Epithelial cell of esophagus (primary cell): ENCODE measurements at places on chromosomes 2 and 18.

GRCh38 chr2:188272121-188272520 is 19.6 kb upstream of the GULP1 start:
- DNase-seq = peak; percentile 56

- DNase-seq = no peak
Measured at GRCh38 chr2:224572338-224572737, 12.8 kb downstream of the CUL3 start.

DNA sequence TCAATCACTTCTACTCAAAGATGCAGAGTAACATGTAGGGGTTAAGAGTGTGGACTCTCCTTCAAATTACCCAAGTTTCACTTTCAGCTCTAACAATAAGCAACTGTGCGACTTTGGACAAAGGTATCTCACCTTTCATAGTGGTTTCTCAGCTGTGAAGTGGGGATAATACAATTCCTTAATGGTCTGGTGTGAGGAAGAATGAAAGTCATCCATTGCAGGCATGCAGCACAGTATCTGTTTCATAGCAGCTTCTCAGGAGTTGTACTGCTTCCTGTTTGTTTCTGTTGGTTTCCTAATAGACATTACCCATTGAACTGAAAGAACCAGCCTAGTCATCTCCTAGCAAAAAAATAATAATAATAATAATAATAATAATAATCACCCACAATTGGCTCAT is 74.4 kb downstream of the DDX18 start:
- DNase-seq = no peak

GRCh38 chr18:76544511-76545345 is 49.7 kb upstream of the ZNF516 start:
- peak; percentile 32 for DNase-seq

- DNase-seq = peak; percentile 14
Measured at GRCh38 chr18:12599966-12600365, 57.9 kb downstream of the SPIRE1 start.

- no peak for DNase-seq
Measured at GRCh38 chr2:53448591-53448990, 319.0 kb upstream of the CHAC2 start.

GRCh38 chr2:28869494-28870145 is 489 bp downstream of the TRMT61B start:
- DNase-seq = peak; percentile 0

GRCh38 chr18:60508108-60508507 is 135.5 kb upstream of the MC4R start:
- DNase-seq = no peak

DNA sequence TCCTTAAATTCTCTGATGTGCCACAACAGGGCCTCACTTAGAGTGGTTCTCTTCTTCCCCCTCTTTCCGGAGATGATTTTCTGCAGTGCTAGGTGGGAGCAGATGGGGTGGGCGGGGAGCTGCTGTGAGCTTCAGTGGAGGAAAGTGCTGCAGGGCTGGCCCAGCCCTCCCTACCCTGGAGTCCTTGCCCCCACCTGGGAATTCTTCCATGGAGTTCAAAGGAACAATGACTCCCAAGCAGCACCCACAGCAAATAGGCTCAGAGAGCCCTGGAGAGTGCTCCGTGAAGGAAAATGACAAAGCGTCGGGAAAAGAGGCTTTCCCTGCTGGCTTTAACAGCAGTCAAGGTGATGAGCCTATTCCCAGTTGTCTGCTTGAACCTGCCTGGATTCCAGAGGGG is 28.8 kb downstream of the LOXHD1 start:
- no peak for DNase-seq

DNA sequence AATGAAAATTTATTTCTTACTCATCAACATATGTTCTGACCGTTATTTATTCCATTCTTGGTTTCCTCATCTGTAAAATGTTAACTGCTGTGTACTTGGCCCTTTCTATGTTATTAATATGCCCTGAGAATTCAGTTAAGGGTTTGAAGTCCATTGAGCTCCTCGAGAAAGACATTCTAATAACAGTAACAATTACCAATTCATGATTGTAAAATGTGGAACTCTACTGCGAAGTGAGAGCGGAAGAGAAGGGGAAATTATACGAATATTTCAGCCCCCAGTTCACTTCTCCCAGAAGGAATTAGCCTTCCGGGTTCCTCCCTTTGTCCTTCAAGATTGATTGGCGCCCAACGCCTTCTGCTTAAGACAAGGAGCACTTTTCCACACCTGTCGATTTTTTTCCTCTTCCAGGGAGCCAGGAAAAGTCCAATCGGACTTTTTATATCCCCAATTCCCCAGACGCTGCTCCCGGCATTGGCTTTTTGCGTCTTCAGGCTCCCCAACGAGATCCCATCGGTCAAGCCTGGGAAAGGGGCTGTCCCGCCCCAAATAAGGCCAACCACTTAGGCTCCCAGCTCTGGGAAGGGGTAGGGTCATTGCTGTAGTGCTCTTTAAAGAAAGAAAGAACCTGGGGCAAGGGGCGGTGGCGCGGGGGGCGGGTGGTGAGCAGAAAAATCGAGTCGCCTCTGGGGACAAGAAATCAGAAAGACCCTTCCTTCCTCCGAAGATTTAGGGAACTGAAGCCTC is 1.6 kb downstream of the DSC2 start:
- DNase-seq = peak; percentile 31

DNA sequence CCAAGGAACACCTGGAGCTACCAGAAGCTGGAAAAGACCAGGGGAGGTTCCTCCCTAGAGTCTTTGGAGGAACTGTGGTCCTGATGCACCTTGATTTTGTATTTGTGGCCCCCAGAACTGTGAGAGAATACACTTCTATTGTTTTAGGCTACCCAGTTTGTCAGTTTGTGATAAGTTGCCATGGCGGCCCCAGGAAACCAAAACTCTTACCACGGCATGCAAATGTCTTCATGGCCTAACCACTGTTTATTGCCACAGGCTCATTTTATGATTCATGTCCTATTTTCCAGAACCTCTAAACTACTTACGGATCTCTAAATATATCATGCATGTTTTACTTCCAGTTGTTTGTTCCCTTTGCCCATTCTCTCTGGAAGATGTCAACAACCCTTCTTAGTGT is 1250.7 kb upstream of the FAM98A start:
- no peak for DNase-seq

DNA sequence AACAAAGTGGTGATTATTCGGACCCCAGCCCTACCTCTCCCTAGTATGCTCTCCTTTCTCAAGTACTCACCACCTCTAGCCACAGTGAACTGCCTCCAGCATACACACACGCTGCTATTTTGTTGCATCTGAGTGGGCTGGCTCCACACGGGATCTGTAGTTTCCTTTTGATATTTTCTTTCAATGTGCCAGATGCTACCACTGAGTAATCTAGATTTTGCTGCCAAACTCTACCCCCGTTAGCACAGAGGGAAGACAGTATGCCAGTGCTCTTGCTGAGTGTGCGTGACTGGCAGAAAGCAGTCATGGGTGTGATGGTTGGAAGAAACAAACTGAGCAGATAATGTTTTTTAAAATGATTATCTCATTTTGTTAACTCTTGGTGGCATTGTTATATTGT is 11.6 kb downstream of the CFLAR start:
- DNase-seq = peak; percentile 47

GRCh38 chr2:205835251-205835791 is 153.0 kb downstream of the NRP2 start:
- no peak for DNase-seq

GRCh38 chr2:236768393-236769140 is 198.9 kb downstream of the ACKR3 start:
- no peak for DNase-seq

DNA sequence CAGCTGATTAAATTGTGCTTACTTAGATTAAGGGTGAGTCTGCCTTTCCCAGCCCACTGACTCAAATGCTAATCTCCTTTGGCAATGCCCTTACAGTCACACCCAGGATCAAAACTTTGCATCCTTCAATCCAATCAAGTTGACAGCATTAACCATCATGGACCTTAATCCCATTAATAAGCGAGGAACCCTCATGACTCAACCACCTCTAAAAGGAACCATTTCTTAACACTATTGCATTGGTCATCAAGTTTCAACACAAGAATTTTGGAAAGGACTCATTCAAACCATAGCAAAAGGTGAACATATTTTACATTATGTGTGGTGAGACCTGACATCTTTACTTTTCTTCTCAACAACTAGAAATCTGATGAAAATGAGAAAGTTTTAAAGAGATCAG is 187.0 kb downstream of the OSR1 start:
- DNase-seq = peak; percentile 55

- no peak for DNase-seq
Measured at GRCh38 chr2:211688196-211688595, 850.4 kb downstream of the ERBB4 start.

GRCh38 chr18:57141208-57142129 is 5.4 kb upstream of the BOD1L2 start:
- peak; percentile 59 for DNase-seq

DNA sequence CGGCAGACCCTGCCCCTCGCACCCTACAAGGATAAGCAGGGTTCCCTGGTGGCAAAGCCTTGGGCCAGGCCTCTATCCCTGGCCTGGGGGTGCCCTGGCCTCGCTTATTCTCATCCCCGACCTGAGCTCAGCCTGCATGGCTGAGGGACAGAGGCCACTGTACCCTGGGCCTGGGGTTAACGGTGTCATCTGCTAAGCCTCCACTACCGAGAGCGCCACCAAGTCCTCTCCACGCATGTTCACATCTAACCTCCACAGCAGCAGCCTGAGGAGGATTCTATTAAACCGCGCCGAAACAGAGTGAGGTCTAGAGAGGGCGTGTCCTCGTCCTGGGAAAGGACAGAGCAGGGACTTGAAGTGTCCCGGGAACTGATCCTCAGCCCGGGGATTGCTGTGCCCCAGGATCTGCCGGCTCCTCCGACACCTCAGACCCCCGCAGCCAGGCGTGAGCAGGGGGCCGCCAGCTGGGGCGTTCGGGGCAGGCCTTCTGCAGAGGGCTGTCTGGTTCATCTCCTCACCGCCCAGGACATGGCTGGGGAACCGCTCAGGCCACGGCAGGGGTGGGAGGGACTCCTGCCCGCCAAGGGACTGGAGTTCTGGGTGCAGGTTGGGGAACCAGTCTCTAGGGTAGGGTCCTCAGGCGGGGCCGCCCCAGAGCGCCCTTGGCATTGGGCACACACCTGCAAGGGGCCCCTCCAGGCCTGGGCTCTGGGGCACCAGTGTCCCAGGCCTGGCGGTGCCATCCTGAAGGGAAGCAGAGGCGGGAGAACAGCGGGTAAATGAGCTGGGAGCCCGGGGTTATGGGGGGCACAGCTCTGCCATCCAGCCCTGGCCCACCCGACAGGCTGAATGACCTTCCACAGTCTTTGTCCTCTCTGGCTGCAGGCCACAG is 68.0 kb upstream of the SMAD7 start:
- no peak for DNase-seq

- no peak for DNase-seq
Measured at GRCh38 chr2:157414050-157414449, 29.8 kb downstream of the CYTIP start.

GRCh38 chr2:240985881-240986786 is 12.3 kb upstream of the SNED1 start:
- no peak for DNase-seq

DNA sequence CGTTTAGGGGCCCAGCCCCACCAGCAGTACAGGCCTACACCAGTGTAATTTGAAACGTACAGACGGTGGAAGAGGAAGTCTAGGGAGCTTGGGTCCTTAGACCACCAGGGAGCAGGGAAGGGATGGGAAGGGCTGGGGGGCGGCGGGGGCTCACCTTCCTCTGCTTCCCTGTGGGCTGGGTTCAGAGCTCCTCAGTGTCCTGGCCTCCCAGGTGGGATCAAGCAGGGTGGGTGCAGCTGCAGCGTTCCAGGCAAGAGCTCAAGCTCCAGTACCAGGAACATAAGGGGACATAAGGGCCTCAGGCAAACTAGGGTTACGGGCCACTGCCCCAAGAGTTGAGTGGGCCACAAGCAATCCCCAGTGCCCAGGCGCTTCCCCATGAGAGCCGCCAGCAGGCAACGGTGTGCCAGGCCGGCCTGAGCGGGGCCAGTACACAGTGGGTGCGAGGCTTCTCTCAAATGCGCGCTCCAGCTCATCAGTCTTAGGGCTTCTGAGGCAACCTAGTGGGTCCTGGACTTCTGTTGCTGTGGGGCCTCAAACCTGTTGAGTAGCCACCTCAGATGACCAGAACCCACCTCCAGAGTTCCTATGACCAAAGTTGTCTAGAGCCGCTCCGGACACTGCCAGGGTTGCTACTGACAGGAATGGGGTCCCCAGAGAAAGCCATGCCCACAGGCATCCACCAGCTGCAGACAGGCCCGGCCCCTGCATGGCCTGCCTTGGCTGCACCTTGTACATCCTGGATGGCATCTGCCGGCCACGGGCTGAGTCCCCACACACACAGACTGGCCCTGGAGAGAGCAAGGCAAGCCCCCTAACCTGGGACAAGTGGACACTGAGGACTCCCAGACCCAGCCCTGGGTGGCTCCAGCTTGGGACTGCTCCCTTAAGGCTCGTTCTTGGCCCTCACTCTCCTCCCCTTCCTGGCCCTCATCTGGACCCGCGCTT is 5.2 kb downstream of the ANKRD23 start:
- DNase-seq = no peak

GRCh38 chr18:78583739-78584458 is 395.7 kb upstream of the SALL3 start:
- DNase-seq = no peak

DNA sequence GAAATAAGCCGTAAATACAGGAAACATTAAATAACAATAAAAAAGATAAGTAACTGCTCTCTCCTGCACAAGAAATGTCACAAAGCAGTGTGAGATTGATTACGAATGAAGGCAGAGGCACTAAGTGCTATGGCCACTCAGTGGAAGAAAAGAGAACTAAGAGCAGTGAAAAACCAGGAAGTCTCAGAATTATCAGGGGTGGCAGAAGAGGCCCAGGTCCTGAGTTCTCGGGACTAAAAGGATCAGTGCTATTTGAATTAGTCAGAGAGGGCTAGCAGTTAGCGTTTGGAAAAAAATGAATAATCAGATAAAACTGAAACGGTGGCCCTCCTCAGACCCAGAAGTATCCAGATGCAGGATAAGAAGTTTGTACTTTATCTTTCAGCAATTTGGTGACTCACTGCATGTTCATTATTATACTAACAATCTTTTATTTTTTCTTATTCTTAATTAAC is 367.1 kb downstream of the ZEB2 start:
- DNase-seq = no peak

- DNase-seq = peak; percentile 13
Measured at GRCh38 chr2:158644139-158644538, 151.0 kb upstream of the DAPL1 start.

- DNase-seq = no peak
Measured at GRCh38 chr2:204585930-204586329, 40.7 kb downstream of the PARD3B start.

DNA sequence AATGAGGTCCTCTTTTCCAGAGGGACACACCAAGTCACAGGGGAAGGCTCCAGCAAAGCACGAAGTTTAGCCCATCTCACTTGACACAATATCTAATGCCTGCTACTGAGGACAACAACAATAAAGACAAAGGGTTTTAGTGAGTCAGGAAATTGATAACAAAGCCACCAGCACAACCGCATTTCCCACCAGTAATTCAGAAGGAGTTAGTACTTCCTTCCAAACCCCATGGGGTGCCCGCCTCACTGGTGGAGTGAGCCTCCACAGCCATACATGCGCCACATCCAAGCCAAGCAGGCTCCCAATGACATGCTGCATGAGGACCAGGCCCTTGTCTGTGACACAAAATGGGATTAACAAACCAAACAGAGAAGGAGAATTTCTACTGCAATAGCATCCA is 40.1 kb downstream of the MRPL35 start:
- DNase-seq = no peak
